ENCODE measurements at places on chromosomes 16 and 17.
A peak's percentile ranks its signal among the peaks of the same experiment; 100 is the strongest.

GRCh38 chr16:22948603-22949368, 134.8 kb downstream of the HS3ST2 start:
- peak; percentile 63 for DNase-seq

- no peak for DNase-seq
Observed at GRCh38 chr17:32241640-32242039, 24.0 kb upstream of the RHBDL3 start.

- no peak for DNase-seq
Observed at GRCh38 chr17:44062871-44063270, 3.6 kb downstream of the LSM12 start.

- no peak for DNase-seq
Observed at GRCh38 chr16:11742093-11742535, 543 bp downstream of the TXNDC11 start.

- DNase-seq = peak; percentile 61
Observed at GRCh38 chr17:82668631-82669099, 20.4 kb upstream of the WDR45B start.

GRCh38 chr17:41653892-41654677, 29.7 kb upstream of the KRT17 start:
- DNase-seq = no peak

DNA sequence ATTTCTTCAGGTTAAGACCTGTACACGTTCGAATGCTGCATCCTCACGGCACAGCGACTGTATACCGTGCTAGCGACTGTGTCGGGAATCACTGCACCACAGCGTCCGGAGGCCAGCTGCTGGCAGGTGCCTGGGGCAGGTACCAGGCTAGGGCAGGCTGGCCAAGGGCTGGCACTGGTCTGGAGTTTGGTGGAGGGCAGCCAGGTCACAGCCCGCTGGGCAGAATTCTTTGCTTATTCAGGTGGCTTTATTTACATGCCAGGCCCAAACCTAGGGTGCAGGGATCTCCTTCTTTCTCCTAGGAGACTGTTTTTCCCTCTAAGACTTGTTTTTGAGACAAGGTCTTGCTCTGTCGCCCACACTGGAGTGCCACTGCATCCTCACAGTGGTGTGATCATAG, 37.9 kb downstream of the COTL1 start:
- no peak for DNase-seq

DNA sequence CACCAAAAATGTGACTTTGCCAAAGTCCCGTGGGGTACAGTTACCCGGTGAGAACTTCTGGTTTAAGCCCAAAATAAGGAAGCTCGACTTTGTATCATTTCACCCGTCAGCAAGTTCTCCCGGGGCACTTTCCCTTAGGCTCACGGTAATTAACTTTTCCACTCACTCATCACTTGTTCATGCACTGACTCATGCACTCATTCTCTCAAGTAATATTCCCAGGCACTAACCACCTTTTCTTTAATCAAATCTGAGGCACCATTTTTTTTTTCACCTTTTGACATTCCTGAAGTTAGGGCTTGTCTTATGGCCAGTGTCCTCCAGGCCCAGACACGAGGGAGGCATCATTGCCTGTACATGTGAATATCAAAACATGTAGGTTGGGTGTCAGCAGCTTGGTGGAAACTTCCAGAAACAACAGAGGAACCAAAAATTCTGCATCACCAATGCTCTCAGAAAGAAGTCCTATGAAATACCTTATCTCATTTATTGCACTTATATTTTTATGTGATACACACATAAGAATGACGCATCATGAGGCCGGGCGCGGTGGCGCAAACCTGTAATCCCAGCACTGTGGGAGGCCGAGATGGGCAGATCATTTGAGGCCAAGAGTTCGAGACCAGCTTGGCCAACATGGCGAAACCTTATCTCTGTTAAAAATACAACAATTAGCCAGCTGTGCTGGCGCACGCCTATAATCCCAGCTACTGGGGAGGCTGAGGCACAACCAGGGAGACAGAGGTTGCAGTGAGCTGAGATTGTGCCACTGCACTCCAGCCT, 36.1 kb upstream of the ATP2C2 start:
- DNase-seq = no peak

GRCh38 chr16:59500601-59501000, 766.5 kb upstream of the GOT2 start:
- no peak for DNase-seq

DNA sequence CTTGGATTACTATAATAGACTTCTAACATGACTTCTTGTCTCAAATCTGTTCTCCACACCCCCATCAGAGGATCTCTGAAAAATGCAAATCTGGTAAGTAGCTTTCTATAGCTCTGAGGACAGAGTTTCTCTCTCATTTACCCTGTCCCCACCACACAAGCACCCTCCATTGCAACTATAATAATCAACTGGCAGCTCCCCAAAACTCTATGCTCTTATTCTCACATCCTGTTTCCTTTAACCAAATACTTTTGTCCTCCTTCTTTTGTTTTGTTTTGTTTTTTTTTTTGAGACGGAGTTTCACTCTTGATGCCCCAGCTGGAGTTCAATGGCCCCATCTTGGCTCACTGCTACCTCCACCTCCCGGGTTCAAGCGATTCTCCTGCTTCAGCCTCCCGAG, 73.4 kb downstream of the HELZ start:
- DNase-seq = no peak

DNA sequence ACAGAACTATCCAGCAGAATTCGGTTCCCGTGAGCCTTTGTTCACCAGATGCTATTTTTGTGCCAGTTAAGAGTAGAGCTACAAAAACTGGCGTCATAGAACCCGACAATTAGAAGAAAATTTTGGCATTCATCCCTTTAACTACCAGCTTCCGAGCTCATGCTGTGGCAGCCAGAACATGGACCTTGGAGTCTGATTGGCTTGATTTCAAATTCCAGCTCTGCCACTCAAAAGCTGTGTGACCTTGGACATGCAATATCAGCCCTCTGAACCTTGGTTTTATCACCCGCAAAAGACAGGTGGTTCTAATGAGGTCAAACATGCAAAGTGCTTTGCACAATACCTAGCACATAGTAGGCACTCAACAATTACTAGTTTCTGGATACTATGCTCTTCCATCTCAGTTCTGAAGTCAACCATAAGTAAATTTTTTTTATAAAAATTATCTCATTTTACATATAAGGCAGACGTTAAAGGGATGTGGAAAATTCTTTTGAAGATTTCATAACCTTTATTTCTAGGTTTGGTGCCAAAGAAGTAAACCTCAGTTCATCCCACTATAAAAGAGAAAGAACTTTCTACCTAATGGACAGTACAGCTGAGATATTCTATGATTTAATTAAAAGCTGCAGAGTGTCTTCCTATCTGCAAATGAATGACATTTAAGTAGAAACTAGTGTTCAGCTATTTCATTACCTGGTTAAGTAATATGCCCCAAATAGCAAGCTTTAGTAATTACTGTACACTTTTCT, 331.5 kb downstream of the HAPSTR1 start:
- no peak for DNase-seq

- DNase-seq = no peak
Observed at GRCh38 chr17:65931246-65932149, 260.4 kb downstream of the CEP112 start.

DNA sequence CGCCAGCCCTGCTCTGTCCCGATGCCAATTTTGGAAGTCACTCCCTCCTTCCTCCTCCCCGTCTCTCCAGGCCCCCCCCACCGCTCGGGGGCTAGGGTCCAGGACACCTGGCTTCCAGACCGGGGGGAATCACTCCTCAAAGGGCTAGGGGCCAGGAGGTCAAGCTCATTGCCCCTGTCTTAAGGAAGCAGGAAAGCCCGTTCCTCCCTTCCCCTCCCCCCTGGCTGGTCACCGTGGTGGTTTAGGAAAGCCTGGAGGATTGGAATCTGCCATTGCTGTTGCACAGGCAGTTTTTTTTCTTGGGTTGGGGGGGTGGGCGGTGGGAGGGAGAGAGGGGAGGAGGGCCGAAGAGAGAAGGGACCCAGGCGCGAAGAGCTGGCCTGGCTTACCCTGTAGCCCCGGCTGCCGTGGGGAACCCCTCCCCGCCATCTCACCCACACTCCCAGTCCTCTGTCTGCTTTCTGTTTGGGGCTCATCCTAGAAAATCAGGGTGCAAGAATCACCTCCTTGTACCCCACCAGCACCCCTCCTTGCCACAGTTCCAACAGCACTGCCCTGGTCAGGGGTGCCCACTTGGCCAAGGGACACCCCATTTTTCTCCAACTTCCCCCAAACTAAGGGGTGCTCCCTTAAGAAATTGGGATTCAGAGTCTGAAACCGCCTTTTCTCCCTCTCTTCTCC, 2.9 kb upstream of the BCL6B start:
- no peak for DNase-seq

- DNase-seq = no peak
Observed at GRCh38 chr17:64687961-64688360, 25.9 kb upstream of the SMURF2 start.

- no peak for DNase-seq
Observed at GRCh38 chr17:81153340-81153803, 11.9 kb upstream of the PVALEF start.

GRCh38 chr16:4944333-4945281, 7.7 kb upstream of the PPL start:
- no peak for DNase-seq

DNA sequence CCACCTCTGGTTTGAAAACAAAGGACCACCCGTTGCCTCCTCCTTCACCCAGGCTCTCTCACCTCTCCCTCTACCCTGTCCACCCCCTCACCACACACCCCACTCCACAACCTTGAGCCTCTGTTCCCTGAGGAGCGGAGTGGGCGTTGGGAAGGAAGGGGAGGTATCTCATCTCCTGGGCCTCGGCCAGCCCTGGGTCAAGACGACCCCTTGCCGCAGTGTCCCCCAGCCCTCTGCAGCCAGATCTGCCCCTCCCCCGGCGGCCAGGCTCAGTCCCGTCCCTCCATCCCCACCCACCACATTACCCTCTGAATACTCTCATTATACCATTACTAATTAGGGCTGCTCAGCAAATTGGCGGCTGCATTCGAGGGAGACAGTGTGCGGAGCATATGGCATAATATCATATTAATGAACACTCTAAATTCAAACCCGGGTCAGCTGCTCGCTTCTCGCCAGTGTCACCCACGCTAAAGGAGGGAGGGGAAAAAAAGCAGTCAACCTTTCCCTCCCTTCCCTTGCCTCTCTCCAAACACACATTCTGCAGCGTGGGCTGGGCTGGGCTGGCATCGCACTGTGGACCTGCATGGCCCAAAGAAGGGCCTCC, 123.2 kb upstream of the LHX1 start:
- no peak for DNase-seq

DNA sequence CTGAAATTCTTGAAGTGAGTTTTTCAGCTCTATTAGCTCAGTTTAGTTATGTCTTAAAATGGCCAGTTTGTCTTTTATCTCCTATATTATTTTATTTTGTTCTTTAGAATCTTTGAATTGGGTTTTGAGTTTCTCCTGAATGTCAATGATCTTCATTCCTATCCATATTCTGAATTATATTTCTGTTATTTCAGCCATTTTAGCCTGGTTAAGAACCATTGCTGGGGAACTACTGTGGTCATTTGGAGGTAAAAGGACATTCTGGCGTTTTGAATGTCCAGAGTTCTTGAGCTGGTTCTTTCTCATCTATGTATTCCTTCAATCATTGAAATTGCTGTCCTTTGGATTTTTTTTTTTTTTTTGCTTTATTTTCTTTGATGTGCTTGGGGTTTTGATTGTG, 203.9 kb upstream of the HS3ST4 start:
- no peak for DNase-seq

DNA sequence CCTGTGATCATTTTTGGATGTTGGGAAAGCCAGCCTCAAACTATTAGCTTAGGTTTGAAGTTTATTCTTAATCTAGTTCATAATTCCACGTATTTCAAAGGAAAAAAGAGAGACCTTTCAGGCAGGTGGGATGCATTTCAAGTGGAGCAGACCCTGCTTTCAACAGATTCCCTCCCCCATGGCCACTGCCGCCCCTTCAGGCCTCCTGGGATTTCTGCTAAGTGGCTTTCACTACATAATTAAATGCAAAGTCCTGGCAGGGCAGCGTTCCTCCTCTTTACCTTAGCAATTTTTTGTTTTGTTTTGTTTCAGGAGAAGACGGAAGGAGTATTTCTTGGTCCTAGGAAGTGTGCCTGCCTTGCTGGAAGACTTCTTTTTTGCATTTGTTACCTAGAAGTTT, 36.6 kb downstream of the MAF start:
- DNase-seq = no peak

DNA sequence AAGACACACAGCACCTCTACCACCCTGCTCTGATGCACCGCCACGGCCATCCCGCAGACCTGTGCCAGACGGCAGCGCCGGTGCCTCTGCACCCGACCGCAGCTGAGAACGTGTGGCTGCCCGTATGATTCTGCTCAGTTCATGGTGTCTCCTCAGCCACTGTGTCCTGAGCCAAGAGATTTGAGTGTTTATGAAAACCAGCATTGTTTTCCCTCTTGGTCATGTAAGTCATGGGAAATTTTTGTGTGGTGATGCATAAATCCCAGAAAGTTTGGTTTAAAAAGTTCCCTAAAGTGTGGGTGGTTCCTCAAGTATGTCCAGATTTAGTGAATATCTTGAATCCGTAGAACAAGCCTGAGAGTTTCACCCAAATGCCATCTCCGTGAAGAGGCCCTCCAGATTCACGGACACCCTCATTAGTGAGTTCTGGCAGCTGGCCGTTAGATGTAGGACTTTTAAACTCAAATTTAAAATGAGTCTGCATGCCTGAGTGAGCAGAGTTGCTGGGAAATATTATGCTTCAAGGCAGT, 57.6 kb downstream of the CDRT4 start:
- DNase-seq = no peak

Data from AML-193 (cell line).